ENCODE measurements at places on chromosomes 7 and 10.

- DNase-seq: no peak
Observed at GRCh38 chr7:34747867-34748727, 90.1 kb downstream of the NPSR1 start.

DNA sequence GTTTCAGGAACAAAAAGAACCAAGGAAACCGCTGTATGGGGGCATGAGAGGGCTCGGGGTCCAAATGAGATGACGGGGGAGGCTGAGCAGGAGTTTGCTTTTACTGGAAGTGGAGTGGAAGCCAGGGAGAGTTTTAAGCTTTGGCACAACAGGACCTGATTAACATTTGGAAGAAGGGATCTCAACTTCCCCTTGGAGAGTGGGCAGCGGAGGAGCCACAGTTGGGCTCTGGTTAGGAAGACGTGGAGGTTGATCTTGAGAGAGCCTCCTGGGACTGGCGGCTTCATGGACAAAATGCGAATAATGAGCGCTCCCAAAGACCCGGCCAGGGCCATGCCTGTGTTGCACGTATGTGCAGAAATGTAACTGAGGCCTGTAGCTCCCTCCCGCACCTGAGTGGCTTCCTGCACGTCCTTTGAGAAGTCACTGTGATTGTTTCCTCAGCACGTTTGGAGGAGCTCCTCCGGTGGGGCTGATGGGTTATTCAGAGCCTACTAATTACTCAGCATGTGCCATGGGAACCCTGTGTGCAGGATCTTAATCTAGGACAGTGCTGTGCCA, 595.3 kb upstream of the MGMT start:
- no peak for DNase-seq

GRCh38 chr10:23413629-23414089, 25.2 kb upstream of the OTUD1 start:
- no peak for DNase-seq

- no peak for DNase-seq
Observed at GRCh38 chr10:64093946-64094535, 572.8 kb downstream of the REEP3 start.

DNA sequence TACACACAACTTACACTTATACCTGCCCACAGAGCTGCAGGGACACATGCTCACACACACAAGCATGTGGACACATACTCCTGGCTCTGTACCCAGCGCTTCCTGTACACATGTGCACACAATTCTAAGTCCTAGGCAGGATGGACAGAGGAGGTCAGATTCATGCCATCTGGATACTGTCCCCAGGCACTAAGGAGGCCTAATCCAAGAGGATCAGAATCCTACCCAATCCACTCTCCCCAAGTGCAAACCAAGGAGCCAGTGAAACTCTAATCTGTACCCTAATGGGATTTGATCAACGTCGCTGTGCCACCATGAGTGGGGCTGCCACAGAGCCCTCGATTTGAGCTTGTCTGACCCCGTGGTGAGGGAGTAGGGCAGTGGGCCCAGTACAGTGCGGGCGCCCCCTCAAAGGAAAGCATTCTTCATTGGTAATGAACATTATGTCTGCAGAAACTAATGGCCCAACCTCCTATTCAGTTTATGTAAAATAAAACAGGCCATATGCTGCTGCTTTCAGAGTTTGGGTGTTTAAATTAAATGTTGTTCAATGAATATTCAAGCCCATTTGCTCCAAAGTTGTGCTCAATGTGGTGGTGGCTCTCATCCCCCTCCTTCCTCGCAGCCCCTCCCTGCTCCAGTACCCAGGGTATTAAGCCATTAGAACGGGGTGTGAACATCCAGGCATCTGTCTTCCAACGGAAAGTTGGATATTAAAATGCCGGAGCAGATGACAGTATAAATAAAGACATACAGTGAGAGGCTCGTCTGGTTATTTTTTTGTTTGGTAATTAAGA, 26.4 kb downstream of the RPS24 start:
- DNase-seq: no peak

DNA sequence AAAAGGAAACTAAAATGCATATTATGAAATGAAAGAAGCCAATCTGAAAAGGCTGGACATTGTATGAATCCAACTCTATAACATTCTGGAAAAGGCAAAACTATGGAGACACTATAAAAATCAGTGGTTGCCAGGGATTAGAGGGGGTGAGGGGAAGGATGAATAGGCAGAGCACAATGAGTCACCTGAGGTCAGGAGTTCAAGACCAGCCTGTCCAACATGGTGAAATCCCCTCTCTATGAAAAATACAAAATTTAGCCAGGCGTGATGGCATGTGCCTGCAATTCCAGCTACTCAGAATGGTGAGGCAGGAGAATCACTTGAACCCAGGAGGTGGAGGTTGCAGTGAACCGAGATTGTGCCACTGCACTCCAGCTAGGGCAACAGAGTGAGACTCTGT, 324.8 kb upstream of the PHYHIPL start:
- DNase-seq: no peak

Data from CD4-positive, alpha-beta T cell treated with Interleukin-17A for 4 hours (primary cell).